ENCODE measurements at places on chromosomes 4 and X. TPM values are rescaled to one million over a fixed set of nuclear protein-coding genes. Genes with fewer than 3 reads are reported as not detected.

Gene RAB40A
- total RNA-seq = 0.24 TPM

Gene ENPP6
- total RNA-seq = not detected

Gene AKAP4
- total RNA-seq = not detected

Gene NDST3
- total RNA-seq = 3.2 TPM

Gene ARL9
- total RNA-seq = 1.4 TPM

Gene TSPAN5
- 66.0 TPM for total RNA-seq

Gene SLC25A43
- total RNA-seq = 10.8 TPM

- peaks cover 2% of the 10 kb centered on the region for H3K36me3 ChIP-seq
- no peaks in the 10 kb centered on the region for H3K4me1 ChIP-seq
- no peaks in the 10 kb centered on the region for H3K27me3 ChIP-seq
- no peak overlapping the region for H3K4me3 ChIP-seq
- no peak overlapping the region for H3K27ac ChIP-seq
- no peak for DNase-seq
Measured at GRCh38 chrX:110013968-110014367, 11.1 kb downstream of the TMEM164 start.

DNA sequence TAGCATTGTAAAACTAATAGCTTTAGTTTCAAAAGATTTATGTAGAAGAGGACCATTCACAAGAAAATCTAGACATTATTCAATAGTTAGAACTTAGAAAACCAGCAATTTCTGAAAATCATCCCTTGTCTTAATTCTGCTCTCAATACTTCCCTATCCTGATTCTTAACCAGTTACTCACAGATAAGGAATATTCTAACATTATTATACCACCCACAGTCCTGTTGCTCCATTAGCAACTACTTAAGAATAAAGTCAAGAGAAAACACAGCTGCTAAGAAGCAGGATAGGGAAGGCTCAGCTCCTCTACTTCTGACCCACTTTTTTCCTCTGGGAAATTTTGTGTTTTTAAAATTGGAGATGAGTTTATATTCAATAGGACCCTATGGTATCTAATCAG, 47.7 kb downstream of the PHKA1 start:
- no peak overlapping the region for H3K4me3 ChIP-seq
- H3K27me3 ChIP-seq = no peaks in the 10 kb centered on the region
- no peaks in the 10 kb centered on the region for H3K36me3 ChIP-seq
- DNase-seq = no peak

- H3K4me1 ChIP-seq = peaks cover 6% of the 10 kb centered on the region
- no peak for DNase-seq
- H3K27me3 ChIP-seq = no peaks in the 10 kb centered on the region
- no peaks in the 10 kb centered on the region for H3K36me3 ChIP-seq
- no peak overlapping the region for H3K27ac ChIP-seq
- H3K4me3 ChIP-seq = no peak overlapping the region
Measured at GRCh38 chr4:36322921-36323354, 41.5 kb downstream of the DTHD1 start.

GRCh38 chr4:153651587-153651986, 32.5 kb upstream of the TLR2 start:
- peak overlapping the region; percentile 19 for H3K27ac ChIP-seq
- H3K27me3 ChIP-seq = no peaks in the 10 kb centered on the region

GRCh38 chr4:53463340-53463739, 85.9 kb downstream of the FIP1L1 start:
- H3K36me3 ChIP-seq = peaks cover 54% of the 10 kb centered on the region
- peaks cover 11% of the 10 kb centered on the region for H3K4me1 ChIP-seq
- no peak for DNase-seq
- H3K27me3 ChIP-seq = no peaks in the 10 kb centered on the region
- H3K4me3 ChIP-seq = no peak overlapping the region

GRCh38 chrX:23980011-23980441, 47.0 kb downstream of the KLHL15 start:
- DNase-seq = no peak
- no peaks in the 10 kb centered on the region for H3K27me3 ChIP-seq
- H3K4me1 ChIP-seq = peaks cover 24% of the 10 kb centered on the region
- H3K4me3 ChIP-seq = no peak overlapping the region
- peak overlapping the region; percentile 69 for H3K27ac ChIP-seq

- H3K27ac ChIP-seq = no peak overlapping the region
- DNase-seq = no peak
- H3K27me3 ChIP-seq = peaks cover 26% of the 10 kb centered on the region
- H3K36me3 ChIP-seq = no peaks in the 10 kb centered on the region
Measured at GRCh38 chr4:25069014-25069413, 38.3 kb upstream of the LGI2 start.

DNA sequence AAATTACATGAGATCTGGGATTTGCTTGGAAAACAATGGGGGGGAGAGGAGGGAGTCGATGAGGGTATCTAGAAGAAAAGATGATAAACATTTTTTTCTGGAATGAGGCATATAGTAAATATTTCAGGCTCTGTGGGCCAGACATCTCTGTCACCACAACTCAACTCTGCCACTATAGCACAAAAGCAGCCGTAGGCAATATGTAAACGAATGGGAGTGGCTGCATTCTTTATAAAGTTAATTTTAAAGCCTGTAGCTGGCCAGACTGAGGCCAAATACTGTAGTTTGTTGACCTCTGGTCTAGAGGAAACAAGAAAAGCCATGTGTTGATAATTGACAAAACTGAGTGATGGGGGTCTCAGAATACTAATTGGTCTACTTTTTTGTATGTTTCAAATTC, 14.1 kb upstream of the TCEANC start:
- no peak overlapping the region for H3K27ac ChIP-seq
- peaks cover 4% of the 10 kb centered on the region for H3K4me1 ChIP-seq
- H3K36me3 ChIP-seq = no peaks in the 10 kb centered on the region

DNA sequence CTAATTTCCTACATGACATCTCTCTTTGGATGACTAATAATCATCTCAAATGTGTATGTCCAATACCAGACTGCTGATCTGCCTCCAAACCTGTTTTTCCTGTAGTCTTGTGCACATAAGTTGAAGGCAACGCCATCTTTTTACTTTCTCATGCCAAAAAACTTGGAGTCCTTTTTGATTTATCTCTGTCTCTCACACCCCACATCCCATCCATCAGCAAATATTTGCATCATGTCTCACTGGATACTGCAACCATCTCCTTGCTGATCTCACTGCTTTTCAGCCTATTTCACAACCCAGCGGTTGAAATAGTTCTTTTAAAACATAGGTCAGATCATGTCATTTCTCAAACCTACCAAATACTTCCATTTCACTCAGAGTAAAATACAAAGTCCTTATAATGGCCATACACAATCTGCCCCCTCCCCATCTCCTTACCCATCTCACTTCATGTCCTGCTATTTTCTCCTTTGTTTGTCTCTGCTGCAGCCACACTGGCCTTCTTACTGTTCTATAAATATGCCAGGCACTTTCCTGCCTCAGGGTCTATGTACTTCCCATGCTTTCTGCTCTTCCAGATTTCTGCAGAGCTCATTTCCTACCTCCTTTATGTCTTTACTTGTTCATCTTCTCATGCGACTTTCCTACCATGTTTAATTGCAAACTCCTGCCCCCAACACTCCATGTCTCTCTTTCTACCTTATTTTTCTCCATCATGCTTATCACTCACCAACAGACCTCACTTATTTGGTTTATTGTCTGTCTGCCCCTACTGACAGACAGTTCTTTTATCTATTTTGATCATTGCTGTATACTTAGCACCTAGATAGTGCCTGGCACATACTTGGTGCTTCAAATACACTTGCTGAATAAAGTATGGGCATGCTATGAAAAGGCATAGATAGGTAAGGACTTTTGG, 98.8 kb downstream of the ANXA3 start:
- H3K36me3 ChIP-seq = no peaks in the 10 kb centered on the region
- H3K27me3 ChIP-seq = no peaks in the 10 kb centered on the region
- H3K4me3 ChIP-seq = no peak overlapping the region
- DNase-seq = no peak

GRCh38 chrX:13372203-13372980, 52.5 kb upstream of the ATXN3L start:
- no peak for DNase-seq
- no peaks in the 10 kb centered on the region for H3K27me3 ChIP-seq
- peaks cover 34% of the 10 kb centered on the region for H3K4me1 ChIP-seq

DNA sequence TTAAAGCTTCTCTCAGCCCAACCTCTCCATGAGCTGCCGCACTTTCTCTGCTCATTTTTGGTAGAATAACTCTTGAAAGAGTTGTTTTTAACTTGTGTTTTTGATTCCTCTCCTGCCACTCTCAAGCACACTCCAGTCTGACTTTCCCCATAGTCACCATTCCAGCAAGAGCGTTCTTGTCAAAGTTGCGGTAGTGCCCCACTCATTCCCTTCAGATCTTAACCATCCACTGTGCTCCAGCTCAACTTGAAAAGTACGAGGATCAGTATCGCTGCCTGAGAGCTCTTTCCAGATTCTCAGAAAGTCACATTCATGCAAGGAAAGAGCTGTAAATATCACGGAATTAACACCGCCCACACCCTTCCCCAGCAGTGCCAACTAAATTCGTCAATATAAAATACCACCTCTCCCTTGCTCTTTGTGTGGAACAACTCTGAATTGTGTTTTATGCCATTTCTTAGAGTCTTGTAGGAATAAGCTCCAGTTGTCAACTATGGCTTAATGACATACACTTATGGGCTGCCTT, 59.7 kb upstream of the IL15 start:
- H3K4me1 ChIP-seq = peaks cover 6% of the 10 kb centered on the region
- no peak overlapping the region for H3K27ac ChIP-seq
- DNase-seq = no peak
- no peaks in the 10 kb centered on the region for H3K36me3 ChIP-seq
- H3K4me3 ChIP-seq = no peak overlapping the region

DNA sequence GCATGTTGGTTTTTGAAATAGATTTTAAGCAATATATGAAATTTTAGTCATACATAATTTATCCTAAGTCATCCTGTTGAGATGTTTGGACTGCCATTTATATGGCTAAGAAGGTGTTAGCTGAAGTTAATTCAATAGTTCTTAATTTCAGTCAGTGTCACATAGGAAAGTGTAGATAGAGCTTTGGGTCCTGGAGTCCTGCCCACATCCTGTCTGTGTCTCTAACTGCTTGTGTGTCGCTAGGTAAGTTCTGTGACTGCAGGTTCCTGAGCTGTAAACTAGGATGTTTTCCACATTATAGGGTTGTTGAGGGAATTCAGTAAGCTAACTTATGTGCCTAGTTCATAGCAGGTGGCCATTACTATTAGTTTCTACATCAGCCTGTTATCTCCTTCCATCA, 20.7 kb downstream of the OFD1 start:
- H3K27me3 ChIP-seq = no peaks in the 10 kb centered on the region
- H3K36me3 ChIP-seq = peaks cover 10% of the 10 kb centered on the region
- H3K27ac ChIP-seq = no peak overlapping the region
- no peak for DNase-seq

DNA sequence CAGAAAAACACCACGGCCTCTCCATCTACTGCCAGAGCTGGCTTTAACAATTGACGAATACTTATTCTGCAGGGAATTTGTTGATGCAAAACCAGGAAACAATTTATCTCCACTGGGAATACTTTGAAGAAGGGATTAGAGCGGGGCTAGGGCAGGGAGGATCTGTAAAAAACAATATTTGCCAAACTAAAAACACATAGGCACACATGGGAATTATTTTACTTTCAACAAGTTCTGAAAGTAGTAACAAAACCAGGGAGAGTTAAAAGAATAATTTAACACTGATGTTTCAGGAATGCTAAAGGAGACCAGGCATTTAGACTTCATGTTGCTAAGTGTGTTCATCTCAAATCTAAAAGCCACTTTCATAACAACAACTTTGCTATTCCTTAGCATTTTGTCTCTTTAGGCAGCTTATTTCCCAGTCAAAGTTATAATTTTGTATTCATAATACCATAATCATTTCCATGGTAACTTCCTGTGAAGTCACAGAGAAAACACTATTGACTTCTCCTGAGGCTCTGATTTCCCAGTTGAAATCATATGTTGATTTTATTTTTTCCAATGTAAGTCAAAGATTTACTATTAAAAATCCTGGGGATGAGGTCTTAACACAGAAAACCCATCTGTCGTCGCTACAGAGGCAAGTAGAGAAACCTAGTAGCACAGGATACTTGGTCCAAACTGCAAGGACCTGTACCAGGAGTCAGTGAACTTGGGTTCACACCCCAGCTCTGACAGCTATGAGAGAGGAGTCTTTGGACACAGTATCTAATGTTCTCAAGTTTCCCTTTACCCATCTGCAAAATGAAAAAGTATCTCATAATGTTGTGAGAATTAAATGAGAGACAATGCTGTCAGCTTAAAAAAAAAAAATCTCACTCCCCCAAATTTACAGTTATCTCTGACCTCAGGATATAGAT, 69.3 kb downstream of the SH3RF1 start:
- no peak for DNase-seq
- peaks cover 6% of the 10 kb centered on the region for H3K36me3 ChIP-seq
- peak overlapping the region; percentile 44 for H3K4me3 ChIP-seq
- no peaks in the 10 kb centered on the region for H3K27me3 ChIP-seq
- peak overlapping the region; percentile 95 for H3K27ac ChIP-seq

DNA sequence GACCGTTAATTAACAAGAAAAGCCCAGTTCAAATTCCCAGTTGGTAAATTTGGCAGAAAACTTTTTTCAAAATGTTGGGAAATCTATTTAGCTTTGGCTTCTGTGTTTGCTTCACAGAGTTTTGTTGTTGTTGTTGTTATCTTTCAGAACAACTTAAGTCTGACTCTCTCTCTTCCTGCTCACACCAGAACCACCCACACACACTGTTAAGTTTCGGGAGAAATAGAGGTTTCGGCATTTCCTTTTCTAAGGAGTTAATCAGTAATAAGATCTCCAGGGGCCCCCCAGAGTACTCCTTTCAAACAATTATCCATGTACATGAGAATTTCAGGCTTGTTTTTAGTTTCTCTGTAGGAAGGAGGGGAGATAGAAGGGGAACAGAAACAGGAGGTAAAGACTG, 106.2 kb upstream of the PTCHD1 start:
- no peaks in the 10 kb centered on the region for H3K36me3 ChIP-seq
- no peaks in the 10 kb centered on the region for H3K4me1 ChIP-seq
- H3K27me3 ChIP-seq = peaks cover 3% of the 10 kb centered on the region

- no peak overlapping the region for H3K4me3 ChIP-seq
- no peak for DNase-seq
- no peak overlapping the region for H3K27ac ChIP-seq
- H3K27me3 ChIP-seq = no peaks in the 10 kb centered on the region
- H3K4me1 ChIP-seq = no peaks in the 10 kb centered on the region
Measured at GRCh38 chrX:130566028-130566683, 164.4 kb downstream of the RBMX2 start.

DNA sequence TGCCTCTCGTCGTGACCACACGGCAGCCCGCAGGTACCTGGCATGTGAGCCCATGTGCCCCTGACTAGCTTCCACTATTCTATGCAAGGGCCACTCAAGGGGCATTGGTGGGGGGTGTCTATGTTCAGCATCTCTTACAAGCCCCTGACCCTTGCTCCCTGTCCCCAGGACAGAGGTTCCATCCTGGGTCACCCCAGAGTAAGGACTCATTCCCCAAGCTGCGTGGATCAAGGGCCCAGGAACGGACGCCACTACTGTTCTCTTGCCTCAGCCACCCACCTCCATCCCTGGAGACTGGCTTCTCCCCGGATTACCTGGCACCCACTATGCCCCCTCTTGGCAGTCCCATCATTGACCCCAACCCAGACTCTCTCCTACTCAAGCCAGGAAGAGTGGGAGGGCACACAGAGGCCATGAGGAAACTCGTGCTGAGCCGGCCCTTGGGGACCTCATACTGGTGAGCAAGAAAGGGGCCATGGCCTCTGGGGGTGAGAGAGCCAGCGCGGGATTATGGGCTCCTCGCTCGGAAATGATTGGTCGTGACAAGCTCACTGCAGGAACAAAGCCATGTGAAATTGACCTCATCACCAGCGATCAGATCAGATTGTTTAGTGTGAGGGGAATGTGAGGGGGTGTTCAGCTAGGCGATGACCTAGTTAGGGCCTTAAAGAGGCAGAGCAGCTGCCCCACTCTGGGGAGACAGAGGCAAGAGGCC, 50.1 kb upstream of the PJA1 start:
- DNase-seq = no peak
- H3K27ac ChIP-seq = no peak overlapping the region
- no peaks in the 10 kb centered on the region for H3K4me1 ChIP-seq
- H3K36me3 ChIP-seq = no peaks in the 10 kb centered on the region
- no peak overlapping the region for H3K4me3 ChIP-seq
